ENCODE measurements at places on chromosomes 6 and 20.

GRCh38 chr6:36969240-36969691 is 14.7 kb downstream of the PI16 start:
- DNase-seq = no peak

DNA sequence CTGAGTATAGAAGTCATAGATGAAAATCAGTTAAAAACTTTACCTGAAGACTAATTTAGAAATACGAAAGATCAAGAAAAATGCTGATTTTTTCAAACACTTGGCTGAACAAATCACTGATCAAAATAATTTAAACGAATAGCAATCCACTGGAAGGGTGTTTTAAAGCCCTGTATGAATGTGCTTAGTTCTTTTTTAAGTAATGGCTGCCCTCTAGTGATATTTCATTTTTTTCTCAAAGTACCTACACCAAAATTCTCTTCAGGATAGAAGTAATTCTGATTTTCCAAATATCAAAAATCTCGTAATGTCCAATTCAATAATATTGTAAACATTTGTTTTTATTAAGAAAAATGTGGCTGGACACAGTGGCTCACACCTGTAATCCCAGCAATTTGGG is 32.5 kb downstream of the AKAP7 start:
- no peak for DNase-seq

DNA sequence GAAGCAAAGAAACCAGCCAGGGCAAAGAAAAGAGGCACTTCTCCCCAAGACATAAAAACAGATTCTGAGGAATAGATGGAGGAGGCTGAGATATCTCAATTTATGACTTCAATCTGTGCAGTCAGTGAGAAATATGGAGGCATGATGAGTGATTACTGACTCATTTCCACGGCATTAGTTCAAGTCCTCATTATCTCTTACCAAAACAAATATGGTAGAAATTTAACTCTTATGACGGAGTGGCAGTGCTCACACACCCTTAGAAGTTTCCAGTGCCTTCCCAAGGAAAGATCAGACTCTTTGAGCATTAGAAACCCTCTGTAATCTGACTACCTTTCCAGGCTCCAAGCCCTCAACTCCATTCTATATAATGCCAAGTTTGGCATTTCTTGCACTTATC is 364.1 kb downstream of the ARHGAP18 start:
- DNase-seq = no peak

GRCh38 chr20:62339647-62340062 is 27.5 kb downstream of the LAMA5 start:
- no peak for DNase-seq

DNA sequence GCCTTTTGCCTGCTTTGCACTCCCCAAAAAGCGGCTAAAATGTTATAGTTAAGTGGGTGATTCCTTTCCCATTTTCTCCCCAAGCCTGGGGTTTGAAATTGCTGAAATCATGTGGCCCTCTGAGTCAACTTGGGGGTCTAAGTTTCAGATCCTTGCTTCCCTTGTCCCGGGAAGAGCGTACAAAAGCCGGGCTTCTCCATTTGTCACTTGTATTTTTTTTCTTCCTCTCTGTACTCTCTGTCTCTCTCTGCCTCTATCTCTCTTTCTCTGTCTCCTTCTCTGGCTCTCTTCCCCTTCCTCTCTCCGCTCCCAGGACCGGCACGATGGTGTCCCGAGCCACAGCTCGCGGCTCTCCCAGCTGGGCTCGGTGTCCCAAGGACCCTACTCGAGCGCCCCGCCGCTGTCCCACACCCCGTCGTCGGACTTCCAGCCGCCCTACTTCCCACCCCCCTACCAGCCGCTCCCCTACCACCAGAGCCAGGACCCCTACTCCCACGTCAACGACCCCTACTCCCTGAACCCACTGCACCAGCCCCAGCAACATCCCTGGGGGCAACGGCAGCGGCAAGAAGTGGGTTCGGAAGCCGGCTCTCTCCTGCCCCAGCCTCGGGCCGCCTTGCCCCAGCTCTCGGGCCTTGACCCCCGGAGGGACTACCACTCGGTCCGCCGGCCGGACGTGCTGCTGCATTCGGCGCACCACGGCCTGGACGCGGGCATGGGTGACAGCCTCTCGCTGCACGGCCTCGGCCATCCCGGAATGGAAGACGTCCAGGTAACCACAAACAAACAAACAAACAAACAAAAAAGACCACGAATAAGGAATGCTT is 4.6 kb downstream of the TFAP2B start:
- DNase-seq = no peak

GRCh38 chr6:31969712-31970603 is 2.0 kb downstream of the DXO start:
- DNase-seq = no peak

- no peak for DNase-seq
Measured at GRCh38 chr6:80641591-80641990, 535.1 kb downstream of the BCKDHB start.

DNA sequence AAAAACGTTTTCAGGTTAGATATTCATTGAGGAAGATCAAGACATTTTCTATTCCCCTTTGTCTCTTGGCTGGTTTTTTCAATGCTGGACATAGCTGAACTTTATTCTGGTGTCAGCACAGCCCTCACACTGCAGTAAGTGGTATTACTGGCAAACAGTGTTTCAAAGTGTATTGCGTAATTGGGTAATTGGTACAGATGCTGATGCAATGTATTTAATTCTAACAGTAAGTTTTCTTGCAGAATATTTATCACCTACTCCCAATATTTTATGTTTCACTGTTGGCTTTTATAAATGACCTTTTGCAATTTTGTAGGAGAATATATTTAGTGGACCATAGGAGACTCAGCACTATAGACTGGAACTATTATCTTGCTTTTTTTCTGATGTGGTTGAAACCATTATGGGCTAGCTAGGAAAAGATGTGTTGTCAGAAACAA is 287.6 kb upstream of the SOX4 start:
- DNase-seq = no peak

DNA sequence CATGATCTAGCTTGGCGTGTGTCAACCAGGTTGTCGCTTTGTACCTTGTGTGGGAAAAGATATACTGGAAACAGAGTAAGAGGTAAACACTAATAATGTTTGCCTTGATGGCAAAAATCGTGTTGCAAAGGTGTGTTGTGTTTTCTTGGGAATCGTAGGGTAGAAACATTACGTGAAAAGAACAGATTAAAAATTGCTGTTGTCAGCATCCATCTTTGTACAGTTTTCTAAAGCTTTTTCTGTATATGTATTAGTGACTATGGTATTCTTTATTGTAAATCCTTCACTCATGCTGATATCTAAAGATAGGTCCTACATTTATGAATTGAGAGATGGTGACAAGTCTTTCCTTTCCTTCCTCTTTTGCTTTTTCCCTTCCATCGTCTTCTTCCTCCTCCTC is 116.9 kb downstream of the RPS12 start:
- DNase-seq = no peak

GRCh38 chr6:31622684-31623091 is 2.2 kb downstream of the PRRC2A start:
- DNase-seq = no peak

GRCh38 chr6:39195792-39196385 is 33.4 kb downstream of the KCNK5 start:
- DNase-seq = no peak

- DNase-seq = no peak
Measured at GRCh38 chr20:37327748-37328147, 18.2 kb upstream of the SRC start.

DNA sequence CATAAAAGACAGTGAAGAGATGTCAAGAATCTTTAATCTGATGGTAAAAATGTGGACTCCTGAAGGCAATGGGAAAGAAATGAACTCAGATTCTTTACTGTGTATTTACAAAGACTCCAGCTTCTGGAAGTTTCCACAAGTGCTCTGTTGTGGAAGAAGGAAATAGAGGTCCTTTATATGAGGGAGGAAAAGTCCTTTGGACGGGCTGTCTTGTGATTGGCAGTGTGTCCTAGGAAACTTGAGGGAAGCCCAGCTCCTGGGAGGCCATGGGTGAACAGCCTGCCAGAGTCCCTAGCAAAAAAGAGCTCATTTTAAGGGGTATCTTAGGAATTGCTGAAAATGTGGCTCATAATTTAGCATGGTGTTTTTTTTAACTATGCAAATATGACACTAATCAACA is 92.0 kb downstream of the RNASET2 start:
- no peak for DNase-seq

GRCh38 chr6:43268782-43269272 is 25.5 kb downstream of the TTBK1 start:
- DNase-seq = no peak

DNA sequence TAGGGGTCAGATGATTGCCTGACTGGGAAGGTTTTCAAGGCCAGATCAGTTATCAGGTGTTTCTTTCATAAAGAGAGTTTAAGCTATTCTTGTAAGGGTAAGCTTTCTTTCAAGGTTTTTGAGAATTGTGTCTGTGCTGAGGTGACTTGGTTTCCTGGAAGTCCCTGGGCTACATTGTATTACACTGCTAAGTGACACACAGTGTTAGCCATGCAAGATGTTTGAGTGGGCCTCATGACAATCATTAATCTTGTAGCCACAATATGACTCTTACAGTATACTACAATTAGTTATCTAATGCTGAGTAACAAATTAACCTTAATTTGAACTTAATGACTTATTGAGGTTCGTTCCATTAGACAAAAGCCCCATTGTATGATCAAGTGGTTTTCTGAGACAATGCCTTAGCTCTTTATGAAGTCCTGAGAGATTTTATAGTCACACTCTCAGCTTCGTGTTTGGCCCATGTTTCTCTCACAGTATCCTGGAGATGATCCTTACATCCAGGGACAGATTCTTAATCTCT is 186.7 kb downstream of the RPS12 start:
- DNase-seq = no peak

GRCh38 chr20:44489931-44490330 is 14.3 kb downstream of the TTPAL start:
- no peak for DNase-seq

DNA sequence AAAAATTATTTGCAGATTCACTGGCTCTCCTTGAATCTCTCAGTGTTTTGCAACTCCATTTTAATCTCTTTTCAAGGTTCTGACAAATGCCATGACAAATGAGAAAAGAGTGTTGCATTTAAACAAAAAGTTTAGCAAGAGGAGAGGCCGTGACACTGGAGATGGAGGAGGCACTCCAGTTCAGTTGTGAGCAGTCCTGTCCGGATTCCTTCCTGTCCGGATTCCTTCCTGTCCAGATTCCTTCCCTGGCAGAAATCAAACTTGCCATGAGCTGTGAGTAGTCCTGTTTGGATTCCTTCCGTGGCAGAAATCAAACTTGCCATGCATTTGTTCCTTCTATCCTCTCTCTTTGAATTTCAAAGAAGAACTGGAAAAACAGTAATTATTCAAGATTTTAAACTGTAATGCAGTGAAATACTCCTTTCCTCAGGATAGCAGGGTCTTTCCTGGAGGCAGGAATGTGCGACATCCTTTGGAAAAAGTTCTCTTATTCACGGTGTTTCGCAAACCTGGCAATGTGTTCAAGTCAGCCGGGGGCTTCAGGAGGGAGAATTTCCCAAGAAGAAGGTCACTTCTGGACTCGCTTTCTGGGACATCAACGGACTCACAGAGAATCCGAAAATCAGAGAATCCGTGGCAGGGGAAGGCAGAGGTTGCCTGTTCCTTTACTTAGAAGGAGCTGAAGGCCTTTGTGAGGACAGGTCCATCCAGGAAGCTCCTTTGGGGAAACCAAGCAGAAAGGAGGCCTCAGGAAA is 48.7 kb upstream of the DACT2 start:
- DNase-seq = no peak

DNA sequence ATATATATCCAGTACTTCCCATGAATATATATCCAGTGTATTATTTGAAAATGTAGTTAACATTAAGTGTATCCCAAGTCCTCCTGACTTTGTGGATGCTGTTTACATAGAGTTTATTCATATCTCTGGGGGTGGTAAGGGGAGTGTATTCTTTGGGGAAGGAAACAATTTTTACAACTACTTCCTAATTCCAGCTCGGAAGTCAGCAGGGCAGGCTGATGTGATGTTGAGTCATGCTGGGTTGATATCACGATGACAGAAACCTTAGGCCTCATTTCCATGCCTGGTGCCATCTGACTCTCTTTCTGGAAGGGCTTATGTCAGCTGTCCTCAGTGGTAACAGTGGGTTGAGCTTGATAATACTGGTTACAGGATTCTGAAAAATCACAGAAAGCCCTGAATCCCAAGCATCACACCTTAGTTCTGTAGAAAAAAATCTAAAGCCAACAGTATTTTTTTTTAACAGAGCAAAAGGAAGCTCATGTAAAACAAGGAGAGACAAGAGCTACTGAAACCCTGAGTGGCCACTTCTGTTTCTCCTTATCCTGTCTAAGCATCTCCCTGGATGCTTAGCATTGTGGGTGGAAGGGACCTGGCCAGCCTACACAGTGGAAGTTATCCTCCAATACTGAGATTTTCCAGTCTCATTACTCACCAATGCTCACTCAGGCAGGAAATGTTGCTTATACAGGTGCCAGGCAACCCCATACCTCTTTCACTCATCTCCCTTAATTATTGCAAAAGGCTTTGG is 75.2 kb upstream of the IYD start:
- DNase-seq = no peak

GRCh38 chr20:7308163-7308562 is 540.7 kb downstream of the BMP2 start:
- DNase-seq = no peak

- no peak for DNase-seq
Measured at GRCh38 chr6:62614442-62614841, 328.4 kb upstream of the KHDRBS2 start.

DNA sequence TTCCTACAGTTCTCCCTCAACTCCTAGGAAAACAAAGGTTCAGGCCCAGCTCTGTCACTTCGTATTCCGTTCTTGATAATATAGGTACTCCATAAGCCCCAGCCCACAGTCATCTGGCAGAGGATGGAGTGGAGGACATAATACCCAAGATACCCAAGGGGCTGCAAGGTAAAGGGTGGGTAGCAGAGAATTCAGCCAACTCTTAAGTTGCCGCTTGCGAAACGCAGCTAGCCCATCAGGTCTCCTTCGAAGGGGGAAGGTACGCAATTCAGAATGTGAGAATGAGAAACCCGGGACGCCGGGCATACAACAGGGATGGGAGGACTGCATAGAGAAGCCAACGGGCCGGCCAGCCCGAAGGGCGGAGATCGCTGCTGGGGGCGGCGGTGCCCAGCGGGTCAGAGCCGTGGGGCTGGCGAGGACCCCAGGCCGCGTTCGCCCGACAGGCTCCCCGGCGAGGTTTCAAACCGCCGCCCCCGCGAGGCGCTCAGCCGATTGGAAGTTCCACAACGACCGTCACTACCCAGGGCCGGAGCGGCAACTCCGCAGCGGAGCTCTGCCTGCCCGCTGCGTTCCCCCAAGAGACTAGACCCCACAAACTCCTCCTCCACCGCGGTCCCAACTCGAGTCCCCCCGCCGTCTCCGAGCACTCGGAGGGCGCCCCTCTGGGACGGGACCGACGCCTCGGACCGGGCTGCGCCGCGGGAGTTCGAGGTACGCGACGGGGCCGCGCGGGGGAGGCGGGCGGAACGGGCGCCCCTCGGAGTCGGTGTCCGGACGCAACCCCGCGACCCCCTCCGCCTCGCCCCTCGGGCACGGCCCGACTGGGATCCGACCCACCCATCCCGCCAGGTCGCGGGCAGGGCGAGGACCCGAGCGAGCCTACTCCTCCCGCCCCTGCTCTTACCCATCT is 911 bp downstream of the CDK19 start:
- peak; percentile 45 for DNase-seq

Measured in left renal cortex interstitium (tissue), 4 donors.